ENCODE measurements at places on chromosomes 12 and 14.

- no peak for DNase-seq
These were observed at the start of gene KRT1 for GRCh38 chr12:52680363-52680762. KRT1 (minus strand) TSS chr12:52680407; CDS start chr12:52680348, 59 bp downstream.

GRCh38 chr12:87320724-87321123, 708.5 kb downstream of the C12orf50 start:
- DNase-seq, result peak; percentile 45

DNA sequence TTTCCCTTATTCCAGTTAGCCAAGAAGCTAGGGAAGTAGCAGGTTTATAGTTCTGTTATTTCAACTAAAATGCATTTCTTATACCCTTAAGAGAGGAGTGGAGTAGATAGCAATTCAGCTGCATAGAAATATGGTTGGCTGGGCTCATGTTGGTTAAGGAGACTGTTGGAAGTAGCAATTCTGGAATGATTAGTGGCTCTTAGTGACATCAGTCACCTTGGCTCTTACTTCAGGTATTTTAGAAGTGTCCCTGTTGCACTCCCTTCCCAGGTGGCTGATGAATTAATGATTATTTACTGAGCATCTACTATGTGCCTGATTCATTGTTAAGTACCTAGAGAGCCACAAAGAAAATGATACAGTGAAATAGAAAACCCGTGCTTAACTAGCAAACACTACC, 128.1 kb downstream of the MGST1 start:
- no peak for DNase-seq

DNA sequence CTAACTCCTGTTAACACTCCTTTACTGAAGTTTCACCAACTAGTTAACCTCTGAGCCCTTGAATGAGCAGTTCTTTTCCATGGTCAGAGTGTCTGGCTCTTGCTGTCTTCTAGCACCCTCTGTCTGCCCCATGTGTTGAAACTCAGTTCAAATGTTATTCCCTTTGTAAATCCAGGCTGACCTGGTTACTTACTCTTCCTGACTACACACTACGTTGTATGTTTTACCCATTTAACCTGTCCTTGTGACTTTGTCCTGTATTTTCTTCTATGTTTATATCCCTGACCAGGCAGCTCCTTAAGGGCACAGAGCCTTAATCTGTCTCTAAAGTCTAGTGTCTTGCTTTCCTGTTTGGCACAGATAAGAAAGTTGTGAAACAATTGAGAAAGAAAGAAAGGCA, 389.0 kb upstream of the RPL10L start:
- no peak for DNase-seq

- DNase-seq, result no peak
These were observed 28.2 kb downstream of the TTC8 start for GRCh38 chr14:88852632-88853031.

DNA sequence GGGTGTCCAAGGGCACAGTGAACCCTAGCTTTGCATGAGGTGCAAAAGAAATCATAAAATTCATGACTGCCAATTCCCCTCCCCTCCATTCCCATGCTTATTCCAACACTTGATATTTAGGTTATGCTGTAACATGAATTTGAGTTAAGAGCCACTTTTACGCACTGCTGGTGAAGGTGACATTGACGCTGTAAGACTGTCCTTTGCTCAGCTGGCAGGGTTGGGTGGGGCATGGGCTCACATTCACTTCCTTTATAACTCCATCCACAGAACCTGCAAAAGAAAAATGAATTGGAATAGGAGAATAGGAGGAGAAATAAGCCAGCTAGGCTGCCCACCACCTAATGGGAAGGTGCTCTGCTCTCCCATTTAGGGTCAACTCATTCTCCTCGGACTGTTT, 6.9 kb downstream of the NPC2 start:
- DNase-seq, result no peak

- DNase-seq, result no peak
These were observed 470.3 kb downstream of the FOXG1 start for GRCh38 chr14:29236848-29237247.

- no peak for DNase-seq
These were observed 48.1 kb upstream of the TMED10 start for GRCh38 chr14:75224561-75224960.

DNA sequence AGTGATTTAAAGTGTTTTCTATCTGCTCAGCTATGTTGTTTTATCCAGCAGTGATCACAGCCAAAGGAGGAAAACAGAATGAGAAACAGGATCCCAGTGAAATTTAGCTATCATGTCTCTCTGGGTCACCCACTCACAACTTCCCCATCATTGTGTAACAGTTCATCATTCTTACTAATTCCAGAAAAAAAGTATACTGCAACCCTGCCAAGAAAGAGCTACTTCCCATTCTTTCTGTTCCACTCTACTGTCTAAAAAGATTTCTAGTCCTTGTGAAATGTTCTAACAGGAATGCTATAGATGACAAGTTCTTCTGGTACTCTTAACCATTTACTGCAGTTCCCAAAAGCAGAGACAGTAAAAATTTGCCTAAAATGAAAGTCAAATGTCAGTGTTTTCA, 39.2 kb upstream of the CD163 start:
- DNase-seq, result peak; percentile 2

GRCh38 chr12:132389026-132389425, 59.6 kb upstream of the GALNT9 start:
- no peak for DNase-seq

- no peak for DNase-seq
These were observed 105.8 kb downstream of the DIO2 start for GRCh38 chr14:80105488-80105994.

GRCh38 chr12:104522985-104523722, 66.4 kb downstream of the CHST11 start:
- no peak for DNase-seq

- peak; percentile 99 for DNase-seq
These were observed 145.0 kb downstream of the PRKCH start for GRCh38 chr14:61466249-61466904.

DNA sequence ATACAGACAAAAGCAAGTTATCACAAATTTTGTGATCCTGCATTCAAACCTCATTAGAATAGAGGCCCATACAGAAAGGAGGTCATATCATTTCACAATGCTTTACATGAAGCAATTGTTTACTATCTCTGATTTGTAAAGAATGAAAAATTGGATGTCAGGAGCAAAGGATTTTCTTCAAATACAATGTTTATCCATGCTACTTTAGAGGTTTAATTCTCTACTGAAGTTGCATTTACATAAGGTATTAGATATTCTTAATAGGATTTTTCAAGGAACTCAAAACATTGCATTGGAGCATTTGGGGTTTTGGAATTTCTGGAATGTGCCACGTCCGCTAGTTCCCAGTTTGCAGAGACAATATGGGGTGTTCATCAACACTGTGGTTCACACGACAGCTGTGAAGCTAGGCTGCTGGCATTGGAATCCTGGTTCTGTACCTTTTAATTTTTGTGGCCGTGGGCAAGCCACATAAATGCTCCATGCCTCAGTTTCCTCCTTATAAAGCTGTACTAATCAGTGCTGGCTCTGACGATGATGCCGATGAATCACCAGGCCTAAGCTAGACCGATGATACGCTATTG, 174.8 kb downstream of the APAF1 start:
- no peak for DNase-seq

GRCh38 chr12:40551466-40551865, 140.8 kb upstream of the CNTN1 start:
- DNase-seq, result no peak

GRCh38 chr14:50813544-50813863, 17.5 kb downstream of the NIN start:
- peak; percentile 41 for DNase-seq

DNA sequence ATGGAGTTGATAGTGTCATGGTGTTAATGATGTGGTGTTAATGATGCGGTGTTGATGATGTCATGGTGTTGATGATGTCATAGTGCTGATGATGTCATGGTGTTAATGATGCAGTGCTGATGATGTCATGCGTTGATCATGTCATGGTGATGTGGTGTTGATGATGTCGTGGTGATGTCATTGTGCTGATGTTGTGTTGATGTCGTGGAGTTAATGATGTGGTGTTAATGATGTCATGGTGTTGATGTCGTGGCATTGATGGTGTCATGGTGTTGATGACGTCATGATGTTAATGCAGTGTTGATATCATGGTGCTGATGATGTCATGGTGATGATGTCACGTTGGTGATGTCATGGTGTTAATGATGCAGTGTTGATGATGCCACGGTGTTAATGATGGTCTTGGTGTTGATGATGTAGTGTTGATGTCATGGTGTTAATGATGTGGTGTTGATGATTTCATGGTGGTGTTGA, 49.1 kb upstream of the RIMBP2 start:
- DNase-seq, result peak; percentile 14

GRCh38 chr12:19847294-19848059, 408.2 kb downstream of the AEBP2 start:
- no peak for DNase-seq

GRCh38 chr14:75875958-75876357, 105.8 kb downstream of the TGFB3 start:
- no peak for DNase-seq

- no peak for DNase-seq
These were observed 6.1 kb downstream of the SYCP3 start for GRCh38 chr12:101733166-101733565.

DNA sequence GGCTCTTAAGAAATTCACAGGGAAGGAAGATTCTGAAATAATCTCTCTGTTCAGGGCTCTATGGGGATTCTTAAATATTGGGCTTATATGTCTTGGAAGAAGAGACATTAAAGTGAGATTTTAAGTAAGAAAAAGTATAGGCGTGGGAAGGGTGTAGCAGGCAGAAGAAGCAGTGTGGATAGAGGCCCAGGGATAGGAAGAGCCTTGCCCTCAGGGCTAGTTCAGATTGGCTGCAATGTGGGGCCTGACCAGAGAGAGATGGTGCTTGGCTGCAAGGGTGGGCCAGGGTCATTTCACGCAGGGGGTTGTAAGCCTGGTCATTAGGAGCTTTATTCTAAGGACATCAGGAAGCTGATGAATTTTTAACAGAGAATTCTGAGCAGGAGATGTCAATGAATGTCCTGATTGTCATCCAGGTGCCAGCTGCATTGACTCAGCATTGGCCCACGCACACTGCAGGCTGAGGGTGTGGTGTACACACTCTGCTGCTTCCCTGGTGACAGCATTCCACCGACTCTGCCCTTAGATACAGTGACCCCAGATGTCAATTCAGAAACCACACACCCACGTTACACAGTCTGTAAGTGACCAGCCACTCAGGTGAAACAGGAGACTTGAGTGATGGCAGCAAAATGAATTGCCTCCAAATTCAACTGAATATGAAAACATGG, 582.5 kb downstream of the NRXN3 start:
- DNase-seq, result no peak

DNA sequence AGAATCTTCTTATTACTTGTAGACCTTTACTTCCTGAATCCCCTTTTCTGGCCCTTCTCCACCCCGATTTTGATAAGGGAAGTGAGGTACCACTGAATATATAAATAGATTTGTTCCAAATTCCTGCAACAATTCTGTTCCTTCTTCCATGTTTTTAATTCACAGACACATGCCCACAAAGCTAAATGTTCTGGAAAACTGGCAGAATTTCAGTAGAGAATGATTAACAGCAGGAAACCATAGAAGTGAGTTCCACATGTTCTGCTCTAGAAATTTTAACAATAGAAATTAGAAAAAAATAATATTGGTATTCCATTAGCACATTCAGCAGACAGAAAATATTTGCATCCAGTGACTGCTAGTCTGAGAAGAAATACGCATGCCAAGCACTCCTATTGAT, 139.6 kb downstream of the SLC2A13 start:
- no peak for DNase-seq

DNA sequence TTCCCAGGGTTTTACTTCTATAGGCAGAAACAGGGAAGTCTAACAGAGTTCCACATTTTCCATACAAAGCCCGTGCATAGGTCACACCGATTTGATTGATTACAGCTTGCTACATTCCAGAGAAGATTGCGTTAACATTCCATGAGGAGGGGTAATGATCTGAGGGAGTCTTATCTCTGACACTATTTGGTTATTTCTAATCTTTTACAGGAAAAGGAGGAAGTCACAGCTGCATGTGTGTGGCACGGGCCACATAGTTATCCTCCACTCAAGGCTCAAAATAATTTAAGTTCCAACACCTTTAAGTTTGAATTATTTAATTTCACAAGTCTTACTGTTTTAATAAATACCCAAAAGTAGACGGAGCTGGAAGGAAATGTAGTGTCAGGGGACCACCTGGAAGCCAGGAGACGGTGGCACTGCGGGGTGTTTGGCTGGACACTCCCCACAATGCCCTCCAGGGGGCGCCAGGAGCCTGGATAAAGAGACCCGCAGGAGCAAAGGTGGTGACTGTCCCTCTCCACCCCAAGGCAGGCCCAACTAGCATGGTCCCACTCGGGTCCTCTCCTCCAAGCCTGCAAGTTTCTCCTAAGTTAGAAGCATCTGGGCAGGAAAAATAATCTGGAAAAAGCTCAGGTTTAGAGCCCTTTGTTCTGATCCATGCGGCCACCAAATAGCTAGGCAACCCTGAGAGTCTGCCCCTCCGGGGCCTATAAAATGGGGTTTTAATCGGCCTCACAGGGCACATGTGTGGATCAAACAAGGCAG, 20.2 kb downstream of the KRT8 start:
- peak; percentile 69 for DNase-seq

DNA sequence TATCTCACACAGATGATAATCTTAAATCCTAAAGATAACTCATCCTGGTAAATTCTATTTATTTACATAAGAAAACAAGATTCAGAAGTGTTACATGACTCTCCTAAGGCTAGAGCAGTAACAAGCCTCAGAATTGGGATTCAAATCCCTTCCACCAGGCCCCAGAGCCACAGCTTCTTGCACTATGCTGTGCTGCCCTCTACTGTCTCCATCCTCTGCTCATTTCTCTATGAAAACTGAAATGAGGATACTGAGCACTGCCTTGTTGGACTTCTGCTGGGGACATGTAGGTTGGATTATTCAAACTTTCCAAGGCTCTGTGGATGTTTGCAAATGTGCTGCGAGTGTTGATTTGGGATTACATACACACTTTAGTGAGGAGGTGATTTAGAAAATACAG, 23.5 kb upstream of the C12orf50 start:
- DNase-seq, result peak; percentile 66

- no peak for DNase-seq
These were observed 60.0 kb downstream of the CHGA start for GRCh38 chr14:92982956-92983355.

GRCh38 chr12:16189849-16190248, 87.6 kb downstream of the SLC15A5 start:
- peak; percentile 58 for DNase-seq

GRCh38 chr12:111430433-111431353, 25.0 kb downstream of the SH2B3 start:
- no peak for DNase-seq

- no peak for DNase-seq
These were observed 27.8 kb downstream of the HSPB8 start for GRCh38 chr12:119206348-119207062.

DNA sequence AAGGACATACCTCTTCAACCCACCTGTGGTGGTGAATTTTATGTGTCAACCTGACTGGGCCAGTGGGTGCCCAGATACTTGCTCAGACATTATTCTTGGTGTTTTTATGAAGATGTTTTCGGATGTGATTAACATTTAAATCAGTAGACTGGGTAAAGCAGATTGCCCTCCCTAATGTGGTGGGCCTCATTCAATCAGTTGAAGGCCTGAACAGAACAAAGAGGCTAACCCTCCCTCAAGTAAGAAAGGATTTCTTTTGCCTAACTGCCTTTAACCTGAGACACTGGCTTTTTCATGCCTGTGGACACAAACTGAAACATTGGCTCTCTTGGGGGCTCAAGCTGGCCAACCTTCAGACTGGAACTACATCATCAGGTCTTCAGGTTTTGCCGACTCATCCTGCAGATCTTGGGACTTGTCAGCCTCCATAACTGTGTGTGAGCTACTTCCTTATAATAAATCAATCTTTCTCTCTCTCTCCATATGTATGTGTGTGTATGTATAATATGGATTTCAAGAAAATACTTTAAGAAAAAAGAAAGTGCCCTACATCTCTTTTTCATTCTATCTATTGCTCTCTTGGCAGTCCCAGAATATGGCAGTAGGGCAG, 39.4 kb downstream of the RTN1 start:
- no peak for DNase-seq

Data from cardiac muscle cell (in vitro differentiated cells and primary cell).